Activated CD4-positive, alpha-beta T cell treated with anti-CD3 and anti-CD28 coated beads, Interleukin-2, amount 50 U/mL, for 4 hours (primary cell): ENCODE measurements at places on chromosomes 6 and 20.

GRCh38 chr20:59441306-59441705 is 140.9 kb downstream of the EDN3 start:
- DNase-seq = no peak

- DNase-seq = no peak
Observed at GRCh38 chr6:121347484-121347883, 13.2 kb upstream of the TBC1D32 start.

- no peak for DNase-seq
Observed at GRCh38 chr6:107841275-107841670, 17.2 kb upstream of the SCML4 start.

DNA sequence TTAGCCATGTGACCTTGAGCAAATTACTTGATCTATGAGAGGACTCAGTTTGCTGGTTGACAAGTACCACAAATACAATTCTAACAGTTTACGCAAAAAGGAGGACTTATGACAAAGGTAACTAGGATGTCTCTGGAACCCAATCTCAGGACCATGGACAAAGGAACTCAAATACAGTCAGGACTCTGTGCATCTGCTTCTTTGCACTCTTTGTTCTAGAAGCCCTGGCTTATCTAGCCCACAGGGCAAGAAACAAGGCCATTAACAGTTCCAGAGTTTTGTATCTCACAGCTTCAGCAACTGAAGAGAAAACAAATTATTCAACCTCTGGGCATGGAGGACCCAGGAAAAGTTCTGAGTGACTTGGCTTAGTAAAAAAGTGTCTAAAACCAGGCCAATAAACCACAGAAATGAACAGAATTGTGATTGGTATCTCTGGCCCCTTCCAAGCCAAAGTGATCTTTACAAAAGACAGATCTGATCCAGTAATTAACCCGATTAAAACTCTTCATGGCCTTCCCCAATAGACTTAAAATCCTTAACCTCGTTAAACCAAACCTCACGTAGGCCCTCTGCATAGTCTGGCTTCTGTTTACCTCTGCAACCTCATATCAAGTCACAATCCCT is 5.9 kb downstream of the WASF1 start:
- no peak for DNase-seq

GRCh38 chr6:85044361-85044760 is 280.0 kb upstream of the TBX18 start:
- no peak for DNase-seq

GRCh38 chr20:59006167-59006863 is 739 bp downstream of the CTSZ start:
- DNase-seq = no peak

DNA sequence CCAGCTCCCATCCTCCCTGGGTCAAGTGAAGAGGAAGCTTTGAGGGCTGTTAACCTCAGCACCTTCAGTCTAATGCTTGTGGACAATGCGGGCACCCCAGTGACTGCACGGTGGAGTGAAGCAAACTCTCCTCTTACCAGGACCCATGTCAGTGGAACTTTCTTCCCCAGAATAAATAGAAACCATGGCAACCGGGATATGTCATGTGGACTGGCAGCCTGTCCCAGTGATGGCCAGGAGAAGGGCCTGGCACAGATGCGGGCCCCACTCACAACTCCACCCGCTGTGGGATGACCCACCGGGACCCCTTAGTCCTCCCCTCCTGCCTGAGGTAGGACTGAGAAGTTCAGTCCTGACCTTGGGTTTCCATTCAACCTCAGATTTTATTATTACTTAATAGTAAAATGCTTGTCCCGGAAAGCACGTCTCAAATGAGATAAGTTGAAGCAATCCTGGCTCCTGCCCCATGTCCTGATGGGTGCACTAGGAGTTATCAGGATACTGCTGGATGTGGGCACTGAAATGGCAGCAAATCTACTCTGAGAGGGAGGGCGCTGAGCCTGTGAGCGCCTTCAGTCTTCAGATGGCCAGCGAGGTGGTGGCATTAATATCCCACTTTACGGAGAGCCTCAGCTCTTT is 23.5 kb downstream of the TOX2 start:
- DNase-seq = no peak

DNA sequence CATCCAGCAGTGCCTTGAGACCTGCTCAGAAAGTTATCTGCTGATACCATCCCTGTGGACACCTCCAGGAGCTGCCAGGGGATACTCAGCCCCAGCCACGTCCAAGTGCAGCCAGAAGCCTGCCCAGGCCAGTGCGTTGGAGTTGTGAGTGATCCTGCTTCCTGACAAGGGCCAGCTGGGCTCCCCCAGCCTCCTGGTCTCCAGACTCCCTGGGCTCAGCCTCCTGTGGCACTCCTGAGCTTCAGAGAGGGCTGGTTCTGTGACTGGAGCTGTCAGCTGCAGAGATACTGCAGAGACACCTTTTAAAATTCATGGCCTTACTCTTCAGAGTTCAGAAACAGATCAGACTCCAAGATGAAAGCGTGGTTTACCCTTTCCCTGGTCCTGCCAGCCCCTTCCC is 515.9 kb downstream of the CD83 start:
- DNase-seq = no peak

- no peak for DNase-seq
Observed at GRCh38 chr6:36035225-36035624, 7.6 kb downstream of the MAPK14 start.

DNA sequence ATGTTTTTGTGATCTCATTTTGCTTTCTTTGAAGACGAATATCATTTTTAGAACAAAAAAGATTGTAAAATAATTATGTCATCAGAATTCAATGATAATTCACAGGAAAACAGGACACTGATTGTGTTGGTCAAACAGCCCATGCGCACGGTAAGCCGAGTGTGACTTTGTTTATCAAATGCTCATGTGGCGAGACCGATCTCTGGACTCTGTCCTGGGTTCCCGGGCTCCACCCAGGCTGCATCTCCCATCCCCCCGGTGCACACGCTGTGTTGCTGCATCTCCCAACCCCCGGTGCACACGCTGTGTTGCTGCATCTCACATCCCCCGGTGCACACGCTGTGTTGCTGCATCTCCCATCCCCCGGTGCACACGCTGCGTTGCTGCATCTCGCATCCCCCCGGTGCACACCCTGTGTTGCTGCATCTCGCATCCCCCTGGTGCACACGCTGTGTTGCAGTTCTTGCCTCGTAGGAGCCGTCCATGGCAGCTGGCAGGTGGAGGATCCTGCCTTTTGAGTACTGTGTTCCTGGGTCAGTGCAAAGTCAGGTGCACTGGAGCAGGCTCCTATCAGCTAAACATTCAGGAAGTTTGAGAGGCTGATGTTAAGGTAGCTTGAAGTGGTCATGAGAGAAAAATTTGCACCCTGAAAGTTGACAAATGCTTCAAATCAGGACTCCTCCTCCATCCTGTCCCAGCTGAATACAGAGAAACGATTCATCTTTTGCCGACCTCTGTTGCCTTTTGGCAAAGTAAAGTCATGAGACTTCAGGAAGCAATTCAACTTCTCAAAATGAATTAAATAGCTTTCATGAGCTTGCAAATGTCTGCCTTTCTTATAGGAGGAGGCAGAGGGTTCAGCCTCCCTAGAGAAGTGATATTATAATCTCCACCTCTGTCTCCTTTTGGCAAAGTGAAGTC is 77.1 kb upstream of the FRMD1 start:
- DNase-seq = no peak

DNA sequence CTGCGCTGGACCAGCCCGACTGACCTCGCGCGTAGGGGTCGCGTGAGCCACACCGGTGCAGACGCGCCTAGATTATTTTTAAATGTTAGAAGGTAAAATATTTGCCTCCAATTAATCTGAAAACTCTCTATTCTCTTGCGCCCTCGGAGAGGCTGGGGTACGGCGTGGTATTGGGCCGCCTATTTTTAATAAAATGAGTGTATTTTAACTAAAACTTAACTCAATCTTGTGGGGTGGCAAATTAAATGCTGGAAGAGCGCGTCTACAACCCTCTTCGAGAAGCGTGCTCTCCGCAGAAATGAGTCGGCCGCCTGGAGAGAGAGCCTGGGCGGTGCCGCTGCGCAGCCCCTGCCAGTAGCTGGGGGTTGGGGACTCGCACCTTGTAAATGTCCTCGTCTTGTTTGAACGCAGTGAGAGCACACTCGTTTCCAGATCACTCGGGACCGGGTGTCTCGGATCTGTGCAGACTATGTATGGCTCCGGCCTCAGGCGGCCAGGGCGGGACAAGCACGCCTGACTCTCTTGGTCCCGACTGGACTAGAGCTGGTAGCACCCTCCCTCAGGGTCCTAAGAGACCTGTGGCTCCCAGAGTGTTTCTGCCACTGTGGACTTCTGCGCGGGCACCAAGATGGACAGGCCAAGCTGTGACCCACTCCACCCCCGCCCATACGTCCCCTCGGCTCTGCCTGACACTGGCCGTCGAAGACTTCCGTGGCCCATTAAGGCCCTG is 2.0 kb upstream of the MAFB start:
- no peak for DNase-seq

- DNase-seq = no peak
Observed at GRCh38 chr6:112591329-112591728, 244.2 kb downstream of the RFPL4B start.

- no peak for DNase-seq
Observed at GRCh38 chr6:72967329-72967728, 258.0 kb downstream of the KHDC1L start.

DNA sequence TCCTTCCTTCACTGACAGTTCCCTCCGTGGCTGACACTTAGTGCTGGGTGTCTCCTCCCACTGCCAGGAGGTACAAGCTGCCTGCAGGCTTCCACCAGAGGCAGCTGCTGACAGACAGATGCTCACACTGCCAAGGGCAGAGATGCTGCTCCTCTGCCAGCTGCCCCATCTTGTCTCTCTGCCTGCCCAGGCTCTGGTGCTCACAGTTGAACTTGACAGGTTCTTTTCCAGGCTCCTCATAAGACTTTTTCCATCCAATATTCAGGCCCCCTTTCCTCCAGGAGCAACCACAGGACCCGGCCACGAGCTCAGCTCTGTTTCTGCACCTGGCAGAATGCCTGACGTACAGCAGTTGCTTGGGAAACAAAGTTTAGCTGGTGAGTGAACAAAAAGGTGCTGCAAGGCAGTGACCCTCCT is 79.8 kb downstream of the PSMB1 start:
- DNase-seq = no peak

GRCh38 chr6:105651969-105652368 is 249.1 kb upstream of the PREP start:
- no peak for DNase-seq

- DNase-seq = no peak
Observed at GRCh38 chr6:136764517-136764993, 27.7 kb downstream of the MAP3K5 start.

GRCh38 chr20:57074386-57074785 is 192.1 kb downstream of the BMP7 start:
- DNase-seq = no peak

DNA sequence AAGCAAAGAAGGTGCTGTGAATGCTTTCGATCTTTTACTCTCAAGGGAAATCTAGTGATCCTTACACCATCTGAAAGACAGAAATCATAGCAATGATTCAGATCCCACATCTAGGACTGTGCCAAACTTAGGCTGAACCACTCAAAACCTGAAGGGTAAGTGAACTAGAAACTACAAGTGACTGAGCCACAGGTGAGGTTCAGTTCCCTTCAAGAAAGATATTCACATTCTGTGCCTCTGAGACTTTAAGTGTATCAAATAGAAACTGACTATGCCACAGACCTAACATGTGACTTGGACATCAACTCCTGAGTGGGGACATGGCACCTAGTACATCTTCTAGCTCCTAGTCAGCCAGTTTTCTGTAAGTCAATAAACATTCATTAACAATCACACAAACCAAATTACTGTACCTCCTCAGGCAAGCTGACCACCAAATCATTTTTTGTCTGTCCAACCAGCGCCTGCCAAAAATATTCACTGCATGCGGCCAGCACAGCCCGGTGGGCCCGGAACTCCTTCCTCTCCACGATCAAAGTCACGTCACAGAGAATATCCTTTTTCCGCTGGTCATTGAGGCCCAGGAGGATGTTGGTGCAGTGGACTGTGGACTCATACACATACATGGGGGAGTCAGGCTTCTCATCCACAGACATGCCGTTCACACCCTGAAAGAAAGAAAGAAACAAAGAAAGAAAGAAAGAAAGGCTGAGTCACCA is 114.1 kb downstream of the GJA10 start:
- no peak for DNase-seq
